ENCODE measurements at places on chromosomes 5 and 9.

DNA sequence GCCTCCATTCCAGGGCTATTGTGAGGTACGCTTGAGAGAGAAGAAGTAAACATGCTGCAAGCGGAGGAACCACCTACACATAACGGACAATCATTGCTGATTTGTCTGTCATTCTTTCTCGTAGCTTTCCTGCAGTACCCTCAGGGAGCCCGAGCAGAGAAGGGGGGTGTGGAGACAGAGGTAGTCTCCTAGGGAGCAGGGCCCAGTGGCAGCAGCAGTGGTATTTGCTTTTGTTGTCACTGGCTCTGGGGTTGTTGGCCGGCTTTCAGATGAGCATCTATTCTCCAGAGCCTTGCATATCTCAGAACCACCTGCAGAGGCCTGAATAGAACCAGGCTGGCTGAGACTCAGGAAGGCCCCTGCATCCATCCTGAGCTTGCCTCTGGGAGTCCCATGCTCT lies 19.9 kb downstream of the ENHO start:
- DNase-seq = no peak

GRCh38 chr9:34590381-34591247 lies 1.1 kb upstream of the CNTFR start:
- no peak for DNase-seq

GRCh38 chr5:44387921-44388320 lies 1.3 kb downstream of the FGF10 start:
- no peak for DNase-seq

DNA sequence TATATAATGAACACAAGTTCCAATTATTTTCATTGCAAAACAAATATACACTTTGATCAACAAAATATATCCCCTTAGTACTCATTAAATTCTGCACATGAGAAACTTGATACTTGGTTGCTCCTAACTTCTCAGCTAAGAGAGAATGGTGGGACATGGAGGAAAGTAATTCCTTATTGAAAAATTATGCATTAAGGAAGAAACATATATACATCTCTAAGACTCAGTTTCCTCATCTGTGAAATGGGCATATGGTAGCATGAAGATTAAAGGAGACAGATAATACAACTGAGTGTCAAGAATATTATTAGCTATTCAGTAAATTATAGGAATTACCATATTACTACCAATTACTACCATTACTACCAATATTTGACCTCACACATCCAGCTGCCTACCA lies 85.8 kb downstream of the CRB2 start:
- DNase-seq = no peak

DNA sequence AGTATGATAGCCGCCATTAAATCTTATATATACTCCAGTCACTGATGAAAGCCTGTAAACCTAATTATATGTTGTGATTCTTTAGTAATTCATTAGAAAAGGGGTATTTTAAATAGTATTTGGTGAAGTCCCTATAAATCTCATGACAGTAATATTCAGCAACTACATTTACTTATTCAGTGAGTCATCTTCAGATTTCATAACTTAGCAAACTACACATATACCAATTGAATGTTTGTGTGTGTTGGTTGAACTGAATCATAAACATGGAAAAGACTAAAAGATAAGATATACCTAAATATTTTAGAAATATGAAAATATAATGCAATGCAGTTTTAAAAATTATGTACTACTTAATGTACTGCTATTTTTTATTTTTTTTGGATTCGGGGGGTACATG lies 1050.4 kb downstream of the MAT2B start:
- DNase-seq = no peak

DNA sequence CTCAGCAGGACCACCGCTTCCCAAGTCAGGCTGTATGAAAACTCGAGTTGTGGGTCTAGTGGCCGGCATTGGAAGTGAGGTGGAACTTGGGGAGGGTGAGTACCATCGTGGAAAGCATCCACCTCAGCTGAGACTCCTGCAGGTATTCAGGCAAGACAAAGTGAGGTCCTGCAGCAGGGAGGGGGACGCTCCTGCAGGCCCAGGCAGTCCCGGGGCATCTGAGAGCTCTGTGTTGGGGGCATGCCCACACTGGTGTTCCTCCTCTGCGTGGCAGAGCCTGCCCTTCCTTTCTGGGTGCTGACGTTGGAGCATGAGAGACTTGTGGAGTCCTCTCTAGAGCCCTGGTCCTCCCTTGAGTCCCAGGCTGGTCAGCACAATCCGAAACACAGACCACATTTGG lies 187.7 kb downstream of the CACNA1B start:
- no peak for DNase-seq

- no peak for DNase-seq
These were observed 1106.7 kb downstream of the DTWD2 start for GRCh38 chr5:117881426-117882230.

GRCh38 chr5:136020001-136020382 lies 8.8 kb upstream of the TGFBI start:
- no peak for DNase-seq

GRCh38 chr9:98960409-98960808 lies 16.7 kb downstream of the COL15A1 start:
- no peak for DNase-seq

- DNase-seq = no peak
These were observed 97.8 kb downstream of the GPR21 start for GRCh38 chr9:123131258-123131657.

DNA sequence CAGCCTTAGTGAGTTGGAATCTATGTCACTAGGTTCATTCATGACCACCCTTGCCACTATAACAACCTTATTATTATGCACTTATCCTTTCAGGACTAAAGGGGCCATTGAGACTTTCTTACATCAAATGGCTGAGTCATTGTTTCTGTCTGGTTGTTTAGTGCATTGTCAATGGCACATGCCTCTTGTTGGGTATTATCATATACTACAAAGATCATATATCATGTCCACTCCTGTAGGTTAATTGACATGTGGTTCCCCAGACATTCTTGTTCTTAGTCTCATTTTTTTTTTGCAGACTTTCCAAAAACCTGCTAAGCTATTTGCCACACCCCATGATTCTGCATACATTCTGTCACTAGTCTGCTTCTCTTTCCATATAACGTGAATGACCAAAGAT lies 66.7 kb upstream of the PRDM9 start:
- DNase-seq = no peak

DNA sequence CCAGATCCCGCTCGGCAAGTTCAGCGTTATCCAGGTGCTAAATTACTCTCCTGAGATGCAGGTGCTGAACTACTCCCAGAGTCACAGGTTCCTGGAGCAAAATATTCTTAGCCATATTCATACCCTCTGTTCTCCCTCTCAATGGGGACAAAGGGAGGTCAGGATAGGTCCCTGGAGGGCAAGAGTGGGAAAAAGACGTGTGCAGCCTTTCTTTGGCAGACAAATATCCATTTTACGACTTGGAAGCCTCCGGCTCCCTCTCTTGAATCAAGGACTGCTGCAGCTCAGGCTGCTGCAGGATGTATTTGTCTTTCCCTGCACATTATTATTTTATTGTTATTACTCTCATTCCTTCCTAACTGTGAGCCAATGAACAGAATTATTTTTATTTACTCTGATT lies 590.2 kb downstream of the NR2F1-AS1 start:
- no peak for DNase-seq

DNA sequence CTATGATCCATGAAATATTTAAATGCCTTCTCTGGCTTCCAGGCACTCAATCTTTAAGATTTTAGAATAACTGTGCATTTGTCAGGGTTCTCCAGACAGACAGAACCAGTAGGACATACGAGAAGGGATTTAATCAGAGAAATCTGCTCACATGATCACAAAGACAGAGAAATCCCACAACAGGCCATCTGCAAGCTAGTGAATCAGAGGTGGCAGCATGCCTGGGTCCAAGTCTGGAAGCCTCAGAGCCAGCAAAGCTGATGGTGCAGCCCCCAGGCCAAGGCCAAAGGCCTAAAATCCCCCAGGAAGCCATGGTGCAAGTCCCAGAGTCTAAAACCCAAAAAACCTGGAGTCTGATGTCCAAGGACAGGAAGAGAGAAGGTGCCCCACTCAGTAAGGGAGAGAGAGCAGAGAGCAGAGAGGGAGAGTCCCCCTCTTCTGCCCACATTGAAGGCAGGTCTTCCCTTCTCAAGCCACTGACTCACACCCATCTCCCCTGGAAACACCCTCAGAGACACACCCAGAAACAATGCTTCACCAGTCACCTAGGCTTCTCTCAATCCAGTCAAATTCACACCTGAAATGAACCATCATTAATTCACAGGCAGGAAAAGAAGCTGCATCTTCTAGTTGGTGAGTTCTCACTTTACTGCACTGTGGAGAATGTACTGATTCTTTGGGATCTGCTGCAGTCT lies 48.7 kb downstream of the CAMSAP1 start:
- DNase-seq = no peak

DNA sequence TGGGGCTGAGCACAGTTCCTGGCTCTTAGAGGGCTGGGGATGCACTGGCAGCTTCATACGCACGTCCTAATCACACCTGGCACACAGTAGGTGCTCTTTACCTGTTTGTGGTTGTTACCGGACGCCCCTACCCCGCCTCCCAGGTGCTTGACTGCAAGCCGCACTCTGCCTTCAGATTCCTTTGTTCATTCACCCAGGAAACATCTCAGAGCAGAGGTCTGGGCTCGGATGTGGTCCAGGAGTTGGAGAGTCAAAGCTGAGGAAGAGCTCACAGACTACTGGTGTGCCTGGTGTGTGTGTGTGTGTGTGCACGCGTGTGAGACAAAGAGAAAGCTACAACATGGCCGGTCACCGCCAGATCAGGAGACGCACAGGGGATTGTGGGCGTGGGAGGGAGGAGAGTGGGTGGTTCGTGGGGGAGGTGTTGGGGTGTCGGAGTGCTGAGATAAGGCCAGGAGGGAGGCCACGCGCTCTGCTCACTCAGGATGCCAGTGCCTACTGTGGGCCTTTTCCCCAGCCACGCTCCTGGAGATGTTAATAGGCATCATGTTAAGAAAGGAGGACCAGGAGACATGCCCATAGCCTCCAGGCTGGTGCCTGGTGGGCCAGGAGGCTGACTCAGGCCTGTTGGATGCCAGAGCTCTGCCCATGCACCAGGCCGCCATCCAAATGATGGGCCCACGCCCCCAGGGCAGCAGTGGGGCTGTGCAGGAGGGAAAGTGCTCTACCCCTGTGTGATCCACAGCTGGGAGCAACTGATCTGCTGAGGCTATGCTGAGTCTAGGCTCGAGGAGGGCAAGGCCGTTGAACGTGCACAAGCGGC lies 39.9 kb downstream of the CRB2 start:
- DNase-seq = no peak

GRCh38 chr9:118529210-118529609 lies 825.0 kb downstream of the TLR4 start:
- DNase-seq = no peak

GRCh38 chr9:136373300-136374182 lies at the start of gene CARD9:
Gene CARD9 (minus strand): TSS chr9:136373669. CDS start chr9:136372078, 1,591 bp downstream.
- DNase-seq = no peak

DNA sequence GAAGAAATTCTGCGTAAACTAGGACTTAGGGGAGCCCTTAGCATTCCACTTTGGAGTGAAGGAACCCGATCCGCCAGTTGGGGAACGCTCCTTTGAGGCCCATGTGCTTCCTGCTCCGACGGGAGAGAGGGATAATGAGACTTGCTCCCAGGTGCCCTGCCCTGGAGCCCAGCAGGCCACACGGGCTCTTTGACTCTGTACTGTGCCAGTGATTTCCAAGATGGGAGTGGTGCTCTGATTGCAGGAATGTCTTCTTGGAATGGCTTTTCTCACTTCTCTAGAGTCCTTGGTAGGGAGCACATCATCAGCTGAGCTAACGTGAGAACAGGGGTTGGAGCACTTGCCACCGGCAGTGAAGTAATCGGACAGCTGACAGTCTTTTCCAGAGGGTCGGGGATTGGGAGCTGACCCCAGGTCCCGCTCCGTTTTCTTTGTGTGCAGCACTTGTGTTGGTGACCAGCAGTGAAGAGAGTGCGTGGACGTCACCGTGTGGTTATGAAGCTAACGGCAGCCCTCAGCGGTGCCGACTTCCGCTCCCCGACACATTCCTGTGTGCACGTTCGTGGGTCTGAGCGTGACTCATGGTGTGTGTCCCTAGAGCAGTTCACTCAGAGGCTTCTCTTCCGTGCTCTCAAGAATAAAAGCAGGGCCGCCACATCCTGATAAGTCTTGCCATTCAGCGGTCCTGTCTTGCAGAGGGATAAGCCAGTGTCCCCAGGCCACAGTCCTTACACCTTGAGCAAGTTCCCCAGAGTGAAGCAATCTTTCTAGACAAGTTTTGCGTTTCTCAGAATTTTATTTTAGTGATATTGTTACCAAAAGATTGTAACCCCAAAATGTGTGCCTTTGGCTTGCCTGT lies 25.6 kb downstream of the ABL1 start:
- no peak for DNase-seq

DNA sequence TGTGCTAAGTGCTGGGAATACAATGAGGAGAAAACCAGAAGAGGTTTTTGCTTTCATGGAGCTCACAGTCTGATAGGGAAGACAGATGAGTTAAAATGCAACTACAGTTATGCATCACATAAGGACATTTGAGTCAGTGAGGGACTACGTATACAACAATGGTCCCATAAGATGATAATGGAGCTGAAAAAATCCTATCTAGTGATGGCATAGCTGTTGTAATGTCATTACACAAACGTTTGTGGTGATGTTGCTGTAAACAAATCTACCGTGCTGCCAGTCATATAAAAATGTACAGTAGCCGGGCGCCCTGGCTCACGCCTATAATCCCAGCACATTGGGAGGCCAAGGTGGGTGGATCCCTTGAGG lies 110.1 kb upstream of the RAD23B start:
- DNase-seq = no peak

- no peak for DNase-seq
These were observed 1945.9 kb upstream of the NUDT12 start for GRCh38 chr5:105508519-105508918.

DNA sequence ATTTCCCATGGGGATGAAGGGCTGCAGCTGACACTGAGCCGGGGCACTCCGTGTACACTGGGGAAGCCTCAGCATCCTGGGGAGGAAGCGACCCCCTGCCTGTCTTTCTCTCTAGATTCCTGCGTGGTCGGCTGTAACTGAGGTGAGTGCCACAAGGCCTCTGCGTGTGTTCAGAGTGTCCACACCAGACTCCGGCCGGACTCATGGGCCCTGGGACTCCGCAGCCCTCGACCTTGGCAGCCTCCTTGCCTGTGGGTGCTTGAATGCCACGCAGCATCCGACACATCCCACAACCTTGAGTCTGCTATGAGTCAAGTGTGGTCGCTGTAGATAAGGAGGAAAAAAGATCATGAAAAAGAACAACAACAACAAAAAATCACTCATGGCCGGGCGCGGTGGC lies 23.4 kb downstream of the PAEP start:
- DNase-seq = no peak

DNA sequence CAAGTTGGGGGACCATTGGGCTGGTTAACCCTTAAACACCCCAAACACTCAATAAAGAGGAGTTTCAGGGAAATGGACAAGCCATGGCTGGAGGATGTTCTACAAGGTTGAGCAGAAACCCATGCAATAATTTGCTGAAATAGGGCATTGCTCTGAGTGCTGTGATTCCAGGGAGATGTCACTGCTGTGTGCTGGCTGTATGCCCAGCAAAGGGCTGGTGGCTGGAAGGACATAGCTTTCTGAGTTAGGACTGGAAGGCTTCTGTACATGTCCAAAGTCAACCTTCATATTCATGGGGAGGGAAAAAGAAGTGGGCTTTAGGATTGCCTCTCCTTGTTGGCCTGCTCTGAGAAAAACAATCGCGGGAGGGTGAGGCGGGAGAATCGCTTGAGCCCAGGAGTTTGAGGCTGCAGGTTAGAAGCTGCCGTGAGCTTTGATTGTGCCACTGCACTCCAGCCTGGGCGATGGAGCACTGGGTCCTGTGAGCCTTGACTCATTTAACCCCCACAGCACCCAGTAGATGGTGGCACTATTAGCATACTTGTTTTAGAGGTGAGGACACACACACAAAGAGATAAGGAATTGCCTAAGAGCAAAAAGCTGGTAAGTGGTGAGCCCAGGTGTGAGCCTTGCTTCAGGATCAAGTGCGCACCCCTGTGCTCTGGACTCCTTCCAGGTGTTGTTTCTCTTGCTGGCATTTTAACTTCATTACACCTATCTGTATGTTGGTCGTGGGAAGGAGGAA lies 20.4 kb downstream of the IL12B start:
- no peak for DNase-seq

All from NCI-H1417 treated with DMSO at 0.1 percent for 48 hours (cell line).